ENCODE measurements at places on chromosomes 3 and 15.
A peak's percentile ranks its signal among the peaks of the same experiment; 100 is the strongest.

GRCh38 chr3:166243511-166243910 is 406.3 kb upstream of the BCHE start:
- no peak for DNase-seq

GRCh38 chr3:47011371-47011770 is 31.9 kb downstream of the NBEAL2 start:
- DNase-seq, result no peak

DNA sequence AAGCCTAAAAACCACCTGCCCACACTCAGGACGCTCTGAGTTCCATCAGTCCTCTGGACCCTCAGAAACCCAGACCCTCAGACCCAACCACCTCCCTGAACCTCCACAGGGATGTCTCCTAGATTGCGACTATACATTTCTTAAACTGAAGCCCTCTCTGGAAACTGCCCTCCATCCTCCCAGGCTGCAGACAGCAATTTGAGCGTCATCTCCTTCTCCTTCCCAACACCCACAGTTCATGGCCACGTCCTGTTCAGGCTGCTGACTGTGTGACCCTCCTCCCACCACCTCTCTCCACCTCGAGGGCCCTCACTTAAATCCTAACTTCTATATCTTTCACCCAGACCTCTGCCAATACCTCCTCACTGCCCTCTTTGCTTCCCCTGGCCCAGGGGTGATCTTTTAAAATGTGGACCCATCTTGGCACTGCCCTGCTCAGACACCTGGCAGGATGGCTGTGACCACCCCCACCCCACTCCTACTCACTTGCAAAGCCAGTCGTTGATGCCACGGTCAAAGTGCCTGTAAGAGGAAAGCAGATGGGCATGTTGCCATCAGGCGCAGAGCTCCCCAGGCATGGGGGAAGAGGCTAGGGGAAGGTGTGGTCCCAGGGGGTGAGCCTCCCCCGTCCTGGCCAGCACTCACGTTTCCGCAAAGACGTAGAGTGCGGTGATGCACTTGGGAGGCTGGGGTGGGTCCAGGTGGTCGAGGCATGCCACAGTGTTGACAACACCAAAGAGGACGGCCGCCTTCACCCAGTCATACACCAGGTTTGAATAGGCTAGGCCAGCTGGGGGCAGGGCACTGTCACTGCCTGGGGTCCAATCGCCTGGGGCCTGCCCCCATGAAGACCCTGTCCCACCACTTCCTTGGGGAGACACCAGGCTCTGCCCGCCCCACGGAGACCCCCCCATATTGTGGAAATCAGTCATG is 6.0 kb downstream of the HHATL start:
- DNase-seq, result no peak

GRCh38 chr3:38992117-38992760 is 59.5 kb downstream of the SCN11A start:
- DNase-seq, result no peak

DNA sequence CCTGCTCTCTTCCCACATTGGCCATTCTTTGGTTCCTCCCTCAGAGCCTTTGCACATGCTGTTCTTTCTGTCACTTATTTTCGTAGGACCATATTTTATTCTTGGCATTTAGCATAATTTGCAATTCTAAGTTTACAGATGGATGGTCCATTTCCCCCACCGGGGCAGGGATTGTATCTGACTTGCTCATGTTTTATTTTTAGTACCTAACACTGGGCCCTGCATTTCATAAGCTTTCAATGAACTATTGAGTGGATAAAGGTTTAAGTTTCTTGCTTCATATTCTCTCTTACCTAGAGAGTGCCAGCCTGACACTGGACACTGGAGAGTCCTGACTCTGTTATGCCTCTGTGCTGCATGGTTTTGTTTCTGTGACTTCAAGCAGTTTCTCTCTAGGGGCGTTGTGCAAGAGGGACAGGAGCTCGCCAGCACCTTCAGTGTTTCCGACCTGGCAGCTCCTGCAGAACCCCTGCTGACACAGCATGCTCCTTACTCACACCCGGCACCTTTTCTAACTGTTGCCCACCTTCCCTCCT is 87.4 kb downstream of the FLNB start:
- no peak for DNase-seq

DNA sequence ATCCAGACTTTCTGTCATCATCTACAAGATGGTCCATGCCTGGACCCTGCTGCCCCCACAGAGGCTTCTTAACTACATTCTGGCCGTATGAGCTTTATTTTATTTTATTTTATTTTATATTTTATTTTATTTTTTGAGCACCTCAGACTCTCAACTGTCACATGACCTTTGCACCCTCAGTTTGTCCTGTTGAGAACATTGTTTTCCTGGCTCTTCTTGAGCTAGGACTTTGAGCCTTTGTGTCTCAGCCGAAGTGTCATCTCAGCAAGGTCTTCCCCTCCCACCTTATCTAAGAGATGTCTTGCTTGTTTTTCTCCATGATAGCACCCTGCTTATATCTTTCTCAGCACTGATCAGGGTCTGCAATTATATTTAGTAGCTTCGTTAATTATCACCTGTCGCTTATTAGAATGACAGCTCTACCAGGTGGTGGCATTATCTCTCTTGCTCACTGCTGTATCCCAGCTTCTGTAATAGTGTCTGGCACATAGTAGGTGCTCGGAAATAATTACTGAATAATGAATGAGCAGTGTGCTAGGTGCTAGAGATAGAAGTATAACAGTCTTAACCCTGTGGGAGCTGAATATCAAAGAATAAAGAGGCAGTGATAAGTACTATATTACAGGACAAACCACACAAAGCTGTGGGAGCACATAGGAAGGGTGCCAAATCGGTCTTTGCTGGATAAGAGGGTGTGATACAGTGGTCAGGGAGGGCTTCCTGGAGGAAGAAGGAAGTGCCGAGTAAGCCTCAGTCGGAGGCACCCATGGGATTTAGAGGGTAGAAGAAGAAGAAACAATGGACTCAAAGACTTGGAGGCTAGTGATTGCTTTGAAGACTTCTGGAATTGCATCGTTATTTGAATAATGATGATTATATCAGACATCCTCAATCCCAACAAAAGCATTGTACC is 136.2 kb downstream of the ITPR1 start:
- no peak for DNase-seq

DNA sequence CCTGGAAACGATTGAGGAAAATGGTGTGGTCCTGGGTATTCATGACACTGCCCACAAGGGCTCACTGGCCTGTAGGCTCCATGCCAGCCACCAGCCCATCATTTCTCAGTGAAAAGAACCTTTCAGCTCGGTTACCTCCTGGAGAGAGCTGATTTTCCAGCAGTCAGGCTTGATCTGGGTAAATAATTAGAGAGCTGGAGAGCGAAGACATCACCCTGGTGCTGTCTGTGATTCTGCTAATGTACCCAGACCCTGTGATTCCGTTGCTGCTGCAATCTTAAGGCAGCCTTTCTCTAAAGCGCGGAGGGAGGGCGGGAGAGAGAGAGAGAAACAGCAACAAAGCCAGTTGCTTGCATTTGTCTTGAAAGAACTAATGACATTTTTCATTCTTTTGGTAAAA is 221.9 kb upstream of the TOPAZ1 start:
- DNase-seq, result no peak

DNA sequence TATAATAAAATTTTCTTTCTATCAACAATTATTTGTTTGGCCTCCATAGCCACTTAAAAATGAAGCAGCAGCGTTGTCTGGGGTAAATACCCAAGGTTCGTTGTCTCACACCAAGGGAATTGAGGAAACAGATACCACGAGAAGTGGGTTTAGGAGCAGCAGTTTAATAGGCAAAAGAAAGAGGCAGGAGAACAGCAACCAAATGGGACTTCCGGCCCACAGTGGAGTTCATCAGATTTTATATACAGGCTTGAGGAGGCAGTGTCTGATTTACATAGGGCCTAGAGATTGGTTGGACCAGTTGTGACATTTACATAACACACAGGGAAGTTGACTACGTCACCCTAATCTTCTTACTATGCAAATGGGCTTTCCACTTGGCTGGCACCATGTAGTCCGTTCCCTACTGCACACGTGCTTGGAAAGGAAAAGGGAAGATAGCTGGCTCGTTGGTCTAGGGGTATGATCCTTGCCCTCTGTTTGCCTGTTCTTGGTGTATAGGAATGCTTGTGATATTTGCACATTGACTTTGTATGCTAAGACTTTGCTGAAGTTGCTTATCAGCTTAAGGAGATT is 61.5 kb upstream of the SETMAR start:
- DNase-seq, result no peak

- DNase-seq, result peak; percentile 66
Observed at GRCh38 chr3:50600841-50601591, 10.6 kb downstream of the CISH start.

DNA sequence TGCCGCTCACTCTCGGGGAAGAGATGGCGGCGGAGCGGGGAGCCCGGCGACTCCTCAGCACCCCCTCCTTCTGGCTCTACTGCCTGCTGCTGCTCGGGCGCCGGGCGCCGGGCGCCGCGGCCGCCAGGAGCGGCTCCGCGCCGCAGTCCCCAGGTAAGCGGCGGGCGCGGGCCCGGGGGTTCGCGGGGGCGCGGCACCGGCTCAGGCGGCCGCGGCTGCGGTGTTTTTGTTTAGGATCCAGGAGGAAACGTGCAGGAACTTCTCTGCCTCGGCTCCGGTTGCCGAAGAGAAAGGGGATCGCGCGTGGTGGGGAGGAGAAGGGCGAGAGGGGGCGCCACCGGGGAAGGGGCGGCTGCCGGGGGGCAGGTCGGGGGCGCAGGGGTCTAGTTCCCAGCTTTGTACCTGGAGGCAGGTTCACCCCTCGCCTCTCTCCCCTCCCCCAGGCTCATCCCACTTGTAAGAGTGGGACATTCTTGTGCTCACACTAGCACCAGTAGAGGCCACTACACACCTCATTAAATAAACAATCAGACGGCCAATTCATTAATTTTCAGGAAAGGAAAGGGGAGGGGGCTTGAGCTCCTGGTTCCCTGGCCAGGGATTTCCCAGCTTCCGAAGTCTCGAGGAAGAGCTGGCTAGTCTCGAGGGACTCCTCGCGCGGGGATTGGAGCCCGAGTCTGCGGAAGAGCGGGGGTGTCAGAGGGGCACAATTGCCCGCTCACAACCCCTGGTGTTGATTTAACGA is 562 bp downstream of the NEO1 start:
- DNase-seq, result peak; percentile 16

GRCh38 chr3:95197661-95198060 is 1134.8 kb downstream of the NSUN3 start:
- DNase-seq, result no peak

GRCh38 chr3:45082142-45082538 is 56.0 kb downstream of the CLEC3B start:
- DNase-seq, result no peak

- peak; percentile 79 for DNase-seq
Observed at GRCh38 chr3:134294302-134295280, 43.9 kb upstream of the RYK start.

DNA sequence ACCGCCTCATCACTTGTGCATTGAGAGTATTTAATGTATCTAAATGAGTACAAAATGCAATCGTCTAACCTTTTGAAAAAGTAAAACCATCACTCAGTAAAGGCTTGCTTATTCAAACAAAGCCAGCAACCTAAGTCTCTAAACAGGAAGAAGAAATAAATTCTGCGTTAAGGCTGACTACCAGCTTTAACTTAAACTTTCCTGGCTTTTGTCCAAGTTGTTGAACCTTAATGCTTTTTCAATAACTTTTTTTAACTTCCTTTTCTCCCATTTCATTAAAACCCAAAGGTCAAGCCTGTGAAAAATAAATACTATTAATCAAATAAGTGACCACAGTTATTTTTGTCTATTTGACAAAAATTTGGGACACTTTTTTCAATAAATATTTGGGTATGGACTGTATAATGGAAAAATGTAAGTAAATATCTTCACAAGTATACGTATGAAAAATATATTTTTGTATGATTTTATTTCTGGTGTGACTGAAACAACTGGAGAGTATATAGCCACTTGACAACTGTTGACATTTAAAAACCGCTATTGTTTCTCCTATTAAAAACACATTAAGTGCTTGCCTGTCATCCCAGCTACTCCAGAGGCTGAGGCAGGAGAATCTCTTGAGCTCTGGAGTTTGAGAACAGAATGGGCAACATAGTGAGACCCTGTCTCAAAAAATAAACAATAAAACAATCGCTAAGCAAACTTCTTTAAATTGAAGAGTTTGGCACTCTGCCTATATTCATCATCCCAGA is 2.9 kb downstream of the KLHL24 start:
- no peak for DNase-seq

- no peak for DNase-seq
Observed at GRCh38 chr3:112377568-112378071, 44.7 kb downstream of the CD200 start.

DNA sequence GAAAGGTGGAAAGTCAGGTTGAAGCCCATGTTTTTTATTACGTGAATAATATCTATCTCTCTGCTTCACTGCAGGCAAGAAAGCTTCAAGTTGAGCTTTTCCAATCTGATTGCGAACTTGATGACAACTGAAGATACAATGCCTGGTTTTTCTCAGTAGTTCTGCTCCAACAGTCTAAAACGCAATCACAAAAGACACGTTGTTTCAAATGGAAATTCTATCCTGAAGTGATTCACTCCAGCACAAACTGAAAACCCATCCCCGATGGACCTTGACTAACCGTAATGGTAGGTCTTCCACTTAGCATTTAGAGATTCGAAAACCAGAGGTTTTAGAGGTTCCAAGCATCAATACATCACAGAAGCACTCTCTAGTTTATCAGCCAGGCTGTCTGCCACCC is 10.6 kb downstream of the B4GALT4 start:
- no peak for DNase-seq

All from central memory CD4-positive, alpha-beta T cell (primary cell).